ENCODE measurements at places on chromosomes 13 and 19.

GRCh38 chr13:75411924-75412537 lies 69.9 kb downstream of the TBC1D4 start:
- DNase-seq = no peak

GRCh38 chr13:50425772-50426171 lies 410.5 kb downstream of the KCNRG start:
- DNase-seq = no peak

- DNase-seq = no peak
Measured at GRCh38 chr13:44573790-44574465, 2.2 kb downstream of the TSC22D1 start.

GRCh38 chr13:66858163-66858562 lies 372.0 kb downstream of the PCDH9 start:
- DNase-seq = no peak

DNA sequence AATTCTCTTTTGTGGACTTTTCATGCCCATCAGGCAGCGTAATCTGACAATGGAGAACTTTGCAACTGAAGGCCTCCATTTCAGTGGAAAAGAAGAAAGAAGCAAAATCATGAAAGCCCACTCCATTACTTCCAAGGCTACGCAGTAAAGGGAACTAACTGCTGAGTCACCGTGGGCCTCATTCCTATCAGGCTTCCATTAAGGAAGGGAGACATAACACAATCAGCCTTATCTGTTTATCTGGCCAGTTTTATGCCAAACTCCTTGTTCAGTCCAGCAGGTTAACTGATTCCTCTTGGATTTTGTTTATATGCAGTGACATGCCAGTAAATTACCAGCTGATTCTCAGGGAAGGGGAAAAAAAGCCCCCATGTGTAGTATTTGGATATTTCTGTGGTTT lies 56.8 kb upstream of the KATNAL1 start:
- DNase-seq = no peak

DNA sequence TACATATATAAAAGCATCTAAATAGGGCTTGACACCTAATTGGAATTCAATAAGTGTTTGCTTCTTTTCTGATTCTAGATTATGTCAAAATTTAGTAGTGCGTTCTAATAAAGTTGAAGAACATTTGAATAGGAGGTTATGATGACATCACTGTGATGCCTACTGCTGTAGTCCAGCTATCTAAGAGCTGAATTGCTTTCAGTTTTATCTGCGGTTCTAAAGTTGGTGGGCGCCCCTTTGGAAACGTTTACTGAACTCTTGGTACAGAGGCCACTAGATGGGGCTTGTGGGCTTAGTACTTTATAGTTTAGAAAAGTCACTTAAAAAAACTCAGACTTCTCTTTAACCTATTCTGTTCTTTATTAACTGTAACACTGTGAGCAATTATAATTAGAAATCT lies 776.9 kb downstream of the GPC5 start:
- no peak for DNase-seq

DNA sequence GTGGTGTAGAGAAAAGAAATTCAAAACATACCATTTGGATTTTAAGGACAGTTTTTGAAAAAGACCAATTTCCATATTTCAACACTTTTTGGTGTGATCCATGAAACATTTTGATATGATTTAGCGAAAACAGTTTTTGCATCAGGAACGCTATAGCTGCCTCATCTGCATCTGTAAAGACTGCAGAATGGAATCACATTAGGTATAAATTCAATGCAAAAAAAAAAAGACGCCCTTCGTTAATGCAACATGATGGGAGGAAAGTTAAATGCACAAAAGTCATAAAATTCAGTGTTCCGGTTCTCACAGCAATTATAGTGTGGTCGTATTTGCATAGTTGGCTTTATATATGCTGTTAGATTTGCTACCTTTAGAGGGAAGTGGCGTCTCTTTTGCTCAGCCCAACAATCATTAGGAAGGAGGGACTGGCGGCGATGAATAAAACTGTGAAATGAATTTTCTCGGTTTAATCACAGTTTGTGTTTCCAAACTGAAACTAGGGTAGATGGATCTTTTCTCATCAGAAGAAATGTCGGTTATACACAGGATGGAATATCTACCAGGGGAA lies 215.7 kb downstream of the TEX29 start:
- no peak for DNase-seq

GRCh38 chr19:15759962-15760565 lies 22.3 kb downstream of the OR10H3 start:
- DNase-seq = no peak

DNA sequence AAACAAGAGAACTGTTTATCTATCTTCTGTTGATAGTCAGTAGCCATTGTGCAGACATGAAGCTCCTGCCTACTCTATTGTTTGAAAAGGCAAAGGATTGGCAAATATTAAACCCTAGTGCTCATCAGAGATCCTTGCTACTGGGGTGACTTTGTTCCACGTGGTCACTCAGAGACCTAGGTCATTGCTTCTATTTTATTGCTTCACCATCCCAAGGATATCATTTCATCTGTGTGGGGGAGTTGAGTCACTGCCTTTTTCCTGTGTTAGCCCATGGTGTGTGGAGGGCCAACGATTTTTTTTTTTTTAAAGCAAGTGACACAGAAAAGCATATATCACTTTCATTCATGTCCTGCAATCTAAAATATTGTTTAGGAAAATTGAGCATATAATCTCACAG lies 254.1 kb upstream of the RXFP2 start:
- no peak for DNase-seq

GRCh38 chr19:33785795-33786194 lies 10.9 kb upstream of the KCTD15 start:
- no peak for DNase-seq

- no peak for DNase-seq
Measured at GRCh38 chr13:97999653-98000052, 46.2 kb downstream of the IPO5 start.

- DNase-seq = no peak
Measured at GRCh38 chr13:79673310-79673992, 192.5 kb downstream of the NDFIP2 start.

GRCh38 chr13:80131204-80131603 lies 209.7 kb downstream of the SPRY2 start:
- DNase-seq = no peak

DNA sequence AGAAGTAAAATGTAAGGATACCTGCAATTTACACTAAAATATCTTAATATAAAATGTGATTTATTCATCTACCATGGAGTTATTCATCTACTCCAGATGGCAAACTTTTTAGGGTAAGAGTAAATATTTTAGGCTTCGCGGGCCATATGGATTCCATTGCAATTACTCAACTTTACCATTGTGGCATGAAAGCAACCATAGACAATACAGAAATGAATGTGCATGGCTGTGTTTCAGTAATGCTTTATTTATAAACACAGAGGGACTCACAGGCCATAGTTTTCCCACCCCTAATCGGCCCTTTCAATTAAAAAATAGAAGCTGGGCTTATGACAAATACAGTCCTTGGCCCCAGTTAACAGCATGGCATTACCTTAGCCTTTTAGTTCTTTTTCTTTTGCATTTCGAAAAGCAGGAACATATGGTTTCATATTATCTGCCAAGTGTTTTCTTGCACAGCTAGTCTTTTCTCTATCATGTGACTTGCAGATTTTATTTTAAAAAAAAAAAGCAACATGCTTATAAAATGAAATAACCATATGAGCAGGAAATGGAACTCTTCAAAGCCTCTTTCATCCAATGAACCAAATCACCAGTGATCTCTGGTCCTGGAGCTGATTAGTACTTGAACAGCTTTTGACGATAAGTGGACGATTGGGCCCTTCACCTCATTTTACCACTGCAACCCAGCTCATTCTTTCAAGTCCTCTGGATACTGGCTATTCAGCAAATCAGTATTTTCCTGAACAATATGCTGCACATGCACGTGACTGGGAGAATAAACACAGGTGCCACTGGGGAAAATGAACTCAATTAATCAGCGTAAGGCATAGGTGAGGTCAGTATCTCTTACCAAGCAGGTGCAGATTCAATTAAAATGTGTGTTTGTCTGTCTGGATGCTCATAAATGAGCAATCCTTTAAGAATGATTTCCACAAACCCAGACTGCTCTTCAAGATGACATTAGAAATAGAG lies 63.9 kb downstream of the LHFPL6 start:
- DNase-seq = no peak

DNA sequence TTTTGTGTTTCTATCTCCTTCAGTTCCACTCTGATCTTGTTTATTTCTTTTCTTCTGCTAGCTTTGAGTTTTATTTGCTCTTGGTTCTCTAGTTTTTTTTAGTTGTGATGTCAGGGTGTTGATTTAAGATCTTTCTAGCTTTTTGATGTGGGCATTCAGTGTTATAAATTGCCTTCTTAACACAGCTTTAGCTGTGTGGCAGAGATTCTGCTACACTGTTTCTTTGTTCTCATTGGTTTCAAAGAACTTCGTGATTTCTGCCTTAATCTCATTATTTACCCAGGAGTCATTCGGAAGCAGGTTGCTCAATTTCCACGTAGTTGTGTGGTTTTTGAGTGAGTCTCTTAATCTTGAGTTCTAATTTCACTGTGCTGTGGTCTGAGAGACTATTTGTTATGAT lies 251.7 kb upstream of the HTR2A start:
- DNase-seq = no peak

GRCh38 chr13:108494991-108495645 lies 134.3 kb upstream of the MYO16 start:
- no peak for DNase-seq

DNA sequence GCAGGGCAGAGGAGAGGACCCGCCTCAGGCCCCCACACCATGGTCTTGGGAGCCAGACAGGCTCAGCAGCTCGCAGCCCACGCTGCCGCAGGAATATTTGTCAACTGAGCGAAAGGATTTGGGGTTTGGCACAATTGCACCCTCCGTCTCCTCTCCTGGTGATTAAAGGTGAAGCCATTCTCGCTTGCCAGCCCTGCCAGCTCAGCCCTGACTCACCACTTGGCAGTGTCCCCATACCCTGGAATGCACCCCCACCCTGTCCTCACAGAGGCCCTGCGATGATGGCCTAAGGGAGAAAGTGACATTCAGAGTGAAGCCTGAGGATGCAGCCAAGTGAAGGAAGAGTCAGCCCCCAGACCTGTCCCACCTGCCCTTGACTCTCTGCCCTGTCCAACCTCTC lies 18.8 kb downstream of the CYTH2 start:
- no peak for DNase-seq

GRCh38 chr19:8575467-8575997 lies 1.7 kb downstream of the MYO1F start:
- DNase-seq = no peak

DNA sequence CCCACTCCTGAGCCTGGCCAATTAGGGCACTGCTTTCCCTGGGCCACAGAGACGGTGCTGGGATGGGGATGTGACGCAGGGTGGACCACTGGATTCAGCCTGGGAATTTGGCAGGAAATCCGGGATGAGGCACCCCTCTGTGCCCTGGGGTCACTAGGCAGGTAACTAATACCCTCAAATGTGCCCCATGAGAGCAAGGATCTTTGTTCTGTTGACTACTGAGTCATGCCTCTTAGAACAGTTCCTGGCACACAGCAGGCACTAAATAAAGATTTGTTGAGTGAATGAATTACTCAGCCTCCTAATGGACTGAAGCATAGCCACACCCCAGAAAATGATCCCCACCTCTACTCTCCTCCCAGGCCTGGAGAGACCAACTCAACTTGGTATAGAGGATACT lies 15.9 kb downstream of the OPA3 start:
- DNase-seq = no peak

- DNase-seq = no peak
Measured at GRCh38 chr13:46307554-46307953, 79.5 kb downstream of the RUBCNL start.

DNA sequence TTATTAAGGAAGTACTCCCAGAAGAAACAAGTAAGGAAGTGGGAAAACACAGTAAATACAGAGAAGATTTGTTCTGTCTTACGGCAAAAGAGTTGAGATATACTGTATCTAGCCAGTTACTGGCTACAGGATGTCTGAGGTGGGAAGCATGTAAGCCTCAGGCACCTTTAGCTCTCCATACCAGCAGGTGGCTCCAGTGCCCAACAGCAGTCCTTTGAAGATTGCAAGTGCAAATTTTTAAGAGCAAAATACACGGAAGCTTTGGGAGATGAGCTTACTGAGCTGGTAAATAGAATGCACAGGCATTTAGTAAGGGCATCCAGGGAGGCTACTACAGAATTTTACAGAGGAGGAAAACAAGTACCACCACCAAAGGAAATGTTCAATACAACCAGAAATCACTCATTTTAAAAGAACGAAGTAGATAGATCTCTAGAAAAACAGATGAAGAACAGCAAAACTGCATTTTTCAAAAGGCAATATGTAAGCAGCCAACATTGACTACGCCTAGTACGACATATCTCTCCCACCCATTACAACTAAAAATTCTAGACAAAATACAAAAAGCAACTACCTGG lies 57.9 kb upstream of the VSTM2B start:
- DNase-seq = no peak

- no peak for DNase-seq
Measured at GRCh38 chr13:49253310-49253709, 5.6 kb downstream of the CDADC1 start.

GRCh38 chr13:76316998-76317527 lies 569.1 kb downstream of the KCTD12 start:
- no peak for DNase-seq

GRCh38 chr13:79349011-79349410 lies 57.0 kb downstream of the RBM26 start:
- DNase-seq = no peak

Data from stimulated activated CD8-positive, alpha-beta memory T cell treated with anti-CD3 and anti-CD28 coated beads, Interleukin-15, amount 100 ng/mL, for 24 hours (primary cell).